ENCODE measurements at places on chromosomes 3 and 15.

- no peak overlapping the region for H3K4me3 ChIP-seq
- H3K27me3 ChIP-seq, result no peaks in the 10 kb centered on the region
These were observed 688.8 kb upstream of the CCDC54 start for GRCh38 chr3:106688464-106688863.

- H3K27ac ChIP-seq, result no peak overlapping the region
- peaks cover 54% of the 10 kb centered on the region for H3K27me3 ChIP-seq
- no peaks in the 10 kb centered on the region for H3K4me1 ChIP-seq
- H3K4me3 ChIP-seq, result no peak overlapping the region
These were observed 686 bp downstream of the MYRIP start for GRCh38 chr3:39809995-39810595.

GRCh38 chr3:55795746-55796145 lies 308.6 kb upstream of the WNT5A start:
- H3K4me1 ChIP-seq, result peaks cover 42% of the 10 kb centered on the region
- no peaks in the 10 kb centered on the region for H3K27me3 ChIP-seq
- H3K36me3 ChIP-seq, result no peaks in the 10 kb centered on the region
- H3K4me3 ChIP-seq, result peak overlapping the region; percentile 32
- peak; percentile 97 for DNase-seq
- H3K27ac ChIP-seq, result peak overlapping the region; percentile 93

DNA sequence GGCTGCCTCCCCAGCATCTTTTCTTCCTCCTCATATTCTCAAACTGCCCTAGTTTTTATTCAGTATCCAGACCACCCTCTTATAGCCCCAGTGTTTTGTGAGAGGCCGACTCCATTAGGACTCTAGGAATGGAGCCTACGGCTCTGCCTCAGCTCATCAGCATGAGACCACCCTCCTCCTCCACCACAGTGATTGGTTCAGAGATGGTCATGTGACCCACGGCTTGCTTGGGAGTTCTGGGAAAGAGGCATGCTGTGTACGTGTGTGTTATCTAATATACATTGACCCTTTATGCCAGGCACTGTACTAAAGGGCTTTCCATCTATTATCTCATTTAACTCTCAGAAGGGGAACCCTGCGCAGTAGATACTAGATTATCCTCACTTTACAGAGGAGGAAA lies 17.8 kb upstream of the CMTM7 start:
- DNase-seq, result no peak
- no peaks in the 10 kb centered on the region for H3K36me3 ChIP-seq
- H3K4me1 ChIP-seq, result no peaks in the 10 kb centered on the region

DNA sequence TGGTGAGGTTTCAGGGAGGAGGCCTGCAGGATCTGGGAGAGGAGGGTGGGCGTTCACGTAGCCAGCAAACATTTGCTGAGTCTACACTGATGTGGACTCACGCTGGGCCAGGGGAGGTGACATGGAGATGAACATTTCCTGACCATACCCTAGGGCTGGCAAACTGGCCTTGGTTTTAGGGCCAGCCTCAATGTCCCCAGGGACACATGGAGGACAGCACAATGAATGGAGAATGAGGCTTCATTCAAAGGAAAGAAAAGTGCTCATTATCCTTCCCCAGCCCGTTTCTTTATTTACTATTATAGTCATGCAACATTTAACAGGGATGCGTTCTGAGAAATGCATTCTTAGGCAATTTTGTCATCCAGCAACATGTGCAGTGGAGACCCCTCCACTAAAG lies 26.8 kb downstream of the ACAN start:
- DNase-seq, result no peak
- peaks cover 4% of the 10 kb centered on the region for H3K27me3 ChIP-seq
- H3K4me3 ChIP-seq, result no peak overlapping the region
- no peak overlapping the region for H3K27ac ChIP-seq

- H3K27me3 ChIP-seq, result no peaks in the 10 kb centered on the region
- no peak overlapping the region for H3K27ac ChIP-seq
- H3K4me1 ChIP-seq, result peaks cover 44% of the 10 kb centered on the region
- DNase-seq, result no peak
- peak overlapping the region; percentile 55 for H3K4me3 ChIP-seq
These were observed 1.1 kb upstream of the MGLL start for GRCh38 chr3:127823426-127823857.

GRCh38 chr3:160412477-160412876 lies 13.0 kb downstream of the SMC4 start:
- H3K4me3 ChIP-seq, result no peak overlapping the region
- DNase-seq, result no peak
- no peaks in the 10 kb centered on the region for H3K4me1 ChIP-seq
- no peak overlapping the region for H3K27ac ChIP-seq
- H3K27me3 ChIP-seq, result no peaks in the 10 kb centered on the region

- DNase-seq, result no peak
- no peaks in the 10 kb centered on the region for H3K36me3 ChIP-seq
These were observed 63.9 kb upstream of the BBX start for GRCh38 chr3:107458871-107459270.

DNA sequence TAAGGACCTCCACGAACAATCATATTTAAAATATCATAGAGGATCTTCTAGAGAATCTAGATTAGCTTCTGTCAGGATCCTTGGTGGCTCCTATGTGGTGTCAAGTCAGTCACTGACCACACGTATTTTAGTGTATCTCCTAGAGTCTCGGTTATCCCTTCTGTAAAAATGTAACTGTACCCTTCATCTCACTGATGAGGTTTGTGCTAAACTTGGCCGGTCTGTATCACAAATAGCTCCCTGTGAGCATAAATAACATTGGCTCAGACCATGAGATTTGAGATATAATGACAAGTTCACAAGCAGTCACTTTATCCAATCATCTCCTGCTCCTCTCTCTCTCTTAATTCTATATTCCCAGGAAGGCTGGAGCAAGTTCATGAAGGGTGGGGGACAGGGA lies 93.6 kb upstream of the ARL6 start:
- DNase-seq, result no peak
- H3K27me3 ChIP-seq, result peaks cover 10% of the 10 kb centered on the region
- H3K4me3 ChIP-seq, result no peak overlapping the region
- H3K4me1 ChIP-seq, result no peaks in the 10 kb centered on the region
- H3K27ac ChIP-seq, result no peak overlapping the region
- no peaks in the 10 kb centered on the region for H3K36me3 ChIP-seq

- peak; percentile 85 for DNase-seq
- H3K4me3 ChIP-seq, result no peak overlapping the region
- no peaks in the 10 kb centered on the region for H3K27me3 ChIP-seq
These were observed 24.4 kb upstream of the OCA2 start for GRCh38 chr15:28123408-28124023.

DNA sequence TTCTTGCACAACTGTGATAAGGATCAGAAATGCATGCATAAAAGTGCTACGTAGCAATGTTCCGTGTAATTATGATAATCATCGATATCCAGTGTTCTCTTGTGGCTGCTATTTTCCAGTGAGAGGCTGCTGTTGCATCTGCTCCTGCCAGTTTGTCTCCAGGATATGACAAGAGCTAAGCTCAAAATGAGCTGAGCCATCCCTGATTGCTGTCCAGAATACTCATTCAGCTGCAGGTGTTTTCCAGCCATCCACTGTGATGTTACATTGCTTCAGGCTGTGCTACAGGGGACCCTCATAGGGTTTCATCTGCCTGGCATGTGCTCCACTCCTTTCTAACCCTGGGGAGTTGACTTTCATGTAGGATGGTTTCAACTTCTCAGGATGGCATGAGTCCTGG lies 976.0 kb downstream of the ROBO1 start:
- no peak for DNase-seq
- no peak overlapping the region for H3K4me3 ChIP-seq
- no peaks in the 10 kb centered on the region for H3K27me3 ChIP-seq

DNA sequence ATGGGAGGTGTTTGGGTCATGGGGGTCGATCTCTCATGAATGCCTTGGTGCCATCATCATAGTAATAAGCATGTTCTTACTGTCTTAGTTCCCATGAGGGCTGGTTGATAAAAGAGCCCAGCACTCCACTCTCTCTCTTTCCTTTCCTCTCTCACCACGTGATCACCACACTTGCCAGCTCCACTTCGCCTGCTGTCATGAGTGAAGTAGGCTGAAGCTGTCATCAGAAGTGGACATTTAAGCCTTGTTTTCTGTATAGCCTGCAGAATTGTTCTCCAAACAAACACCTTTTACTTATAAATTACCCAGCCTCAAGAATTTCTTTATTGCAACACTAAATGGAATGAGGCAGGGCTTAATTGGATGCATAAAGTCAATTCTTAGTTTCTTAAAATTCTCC lies 6.1 kb downstream of the OR5H1 start:
- no peak overlapping the region for H3K27ac ChIP-seq
- DNase-seq, result no peak
- H3K27me3 ChIP-seq, result peaks cover 27% of the 10 kb centered on the region

- no peak for DNase-seq
- H3K36me3 ChIP-seq, result no peaks in the 10 kb centered on the region
- H3K27ac ChIP-seq, result no peak overlapping the region
- no peaks in the 10 kb centered on the region for H3K27me3 ChIP-seq
- H3K4me1 ChIP-seq, result peaks cover 20% of the 10 kb centered on the region
- no peak overlapping the region for H3K4me3 ChIP-seq
These were observed 5.2 kb downstream of the SLC49A4 start for GRCh38 chr3:122800031-122800430.

- H3K4me3 ChIP-seq, result no peak overlapping the region
- H3K4me1 ChIP-seq, result no peaks in the 10 kb centered on the region
- no peak overlapping the region for H3K27ac ChIP-seq
- DNase-seq, result peak; percentile 52
These were observed 39.4 kb upstream of the LMOD3 start for GRCh38 chr3:69161587-69162307.

DNA sequence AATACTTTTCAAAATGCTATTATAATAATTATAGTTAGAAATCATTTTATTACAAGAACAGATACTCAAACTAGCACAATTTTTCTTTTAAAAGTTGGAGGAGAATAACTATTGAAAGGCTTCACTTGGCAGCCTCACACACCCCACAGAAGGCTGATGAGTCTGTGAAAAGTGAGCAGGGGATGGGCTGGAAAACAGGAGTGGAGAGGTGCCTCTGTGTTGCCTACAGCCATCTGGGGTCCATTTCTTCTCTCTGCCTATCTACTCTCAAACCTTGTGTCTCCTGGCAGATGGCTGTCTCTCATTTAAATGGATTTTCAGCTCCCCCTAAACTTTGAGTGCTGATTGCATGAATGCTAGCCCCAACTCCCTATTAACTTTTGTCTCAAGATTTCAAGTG lies 230.8 kb downstream of the CLSTN2 start:
- no peaks in the 10 kb centered on the region for H3K27me3 ChIP-seq
- H3K4me3 ChIP-seq, result no peak overlapping the region
- no peaks in the 10 kb centered on the region for H3K4me1 ChIP-seq
- H3K36me3 ChIP-seq, result no peaks in the 10 kb centered on the region
- DNase-seq, result no peak

- H3K27me3 ChIP-seq, result no peaks in the 10 kb centered on the region
- no peak overlapping the region for H3K27ac ChIP-seq
- H3K36me3 ChIP-seq, result no peaks in the 10 kb centered on the region
- no peak overlapping the region for H3K4me3 ChIP-seq
- no peak for DNase-seq
These were observed 162.4 kb downstream of the ADAMTSL3 start for GRCh38 chr15:83816124-83816883.

DNA sequence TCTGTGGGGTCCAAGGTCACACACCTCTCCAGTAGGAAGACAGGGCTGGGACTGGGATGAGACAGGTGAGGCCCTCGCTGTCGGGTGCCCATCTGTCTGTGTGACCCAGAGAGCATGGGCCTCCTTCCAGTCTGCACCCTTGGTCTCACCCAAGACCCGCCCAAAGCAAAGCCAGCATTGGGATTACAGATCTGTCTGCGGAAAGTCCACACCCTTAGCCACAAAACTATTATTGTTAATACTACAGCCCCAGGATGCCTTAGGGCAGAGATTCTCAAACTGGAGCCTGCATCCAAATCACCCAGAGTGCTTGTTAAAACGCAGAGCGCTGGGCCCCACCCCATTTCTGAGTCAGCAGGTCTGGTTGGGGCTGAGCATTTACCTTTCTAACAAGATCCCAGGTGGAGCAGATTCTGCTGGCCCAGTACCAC lies 58.5 kb upstream of the ZNF148 start:
- DNase-seq, result peak; percentile 86
- no peak overlapping the region for H3K4me3 ChIP-seq
- H3K4me1 ChIP-seq, result peaks cover 26% of the 10 kb centered on the region
- no peaks in the 10 kb centered on the region for H3K36me3 ChIP-seq
- H3K27ac ChIP-seq, result peak overlapping the region; percentile 65

DNA sequence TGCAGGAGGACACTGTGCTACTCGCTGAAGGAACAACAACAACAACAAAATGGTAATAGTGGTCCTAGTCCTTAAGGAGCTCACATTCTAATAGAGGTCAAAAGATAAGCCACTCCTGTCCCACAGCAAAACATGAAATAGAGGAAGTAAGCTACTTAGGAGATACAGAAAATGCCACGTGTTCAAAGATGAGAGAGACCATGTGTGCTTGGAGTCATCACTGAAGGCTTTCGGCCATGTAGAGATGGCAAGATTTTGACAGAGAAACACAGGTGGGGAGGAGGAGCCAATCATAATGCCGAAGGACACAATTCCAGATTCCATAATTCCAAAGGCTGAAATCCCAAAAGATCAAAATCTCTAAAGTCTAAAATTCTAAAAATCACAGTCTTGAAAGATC lies 24.8 kb upstream of the RIOX2 start:
- peaks cover 13% of the 10 kb centered on the region for H3K27me3 ChIP-seq
- H3K4me3 ChIP-seq, result no peak overlapping the region
- no peaks in the 10 kb centered on the region for H3K4me1 ChIP-seq

DNA sequence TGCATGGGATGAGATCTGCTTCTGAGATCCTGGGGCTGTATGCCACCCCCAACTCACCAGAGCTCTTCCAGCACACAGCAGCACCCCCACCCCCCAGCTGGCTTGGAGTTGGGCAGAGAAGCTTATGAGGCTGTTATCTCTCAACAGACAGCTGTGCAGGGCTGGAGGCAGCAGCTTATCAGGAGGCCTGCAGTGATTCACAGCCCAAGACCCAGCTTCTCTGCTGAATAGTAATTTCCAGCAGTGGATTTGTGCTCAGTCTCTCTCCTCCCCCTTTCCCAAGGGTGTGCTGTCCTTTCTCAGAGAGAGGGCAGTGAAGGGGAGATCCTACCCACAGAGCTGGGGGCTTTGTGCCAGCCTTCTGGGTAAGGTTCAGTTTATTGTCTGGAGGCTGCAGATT lies 2.1 kb downstream of the RPP25 start:
- H3K4me3 ChIP-seq, result no peak overlapping the region
- no peaks in the 10 kb centered on the region for H3K27me3 ChIP-seq
- H3K4me1 ChIP-seq, result peaks cover 18% of the 10 kb centered on the region
- no peaks in the 10 kb centered on the region for H3K36me3 ChIP-seq
- DNase-seq, result no peak
- H3K27ac ChIP-seq, result no peak overlapping the region

Data from PC-3 (cell line).